ENCODE measurements at places on chromosomes 3 and 15. TPM values are rescaled to one million over a fixed set of nuclear protein-coding genes. Genes with fewer than 3 reads are reported as not detected.
A peak's percentile ranks its signal among the peaks of the same experiment; 100 is the strongest.

Gene ROBO1
- not detected for total RNA-seq

Gene MINAR1
- 0.77 TPM for total RNA-seq

Gene SAMMSON
- not detected for total RNA-seq

Gene GOLGA6A
- total RNA-seq = 0.11 TPM

Gene FAIM
- total RNA-seq = 4.0 TPM

Gene IMPG2
- total RNA-seq = 0.71 TPM

Gene FRMD5
- total RNA-seq = 0.66 TPM

Gene P2RY14
- 1.3 TPM for total RNA-seq

Gene MKRN3
- 0.29 TPM for total RNA-seq

Gene DYNLT2B
- 11.3 TPM for total RNA-seq

Gene SOX14
- total RNA-seq = not detected

Gene PPARG
- total RNA-seq = 18.3 TPM

Gene ACAP2
- 74.0 TPM for total RNA-seq

DNA sequence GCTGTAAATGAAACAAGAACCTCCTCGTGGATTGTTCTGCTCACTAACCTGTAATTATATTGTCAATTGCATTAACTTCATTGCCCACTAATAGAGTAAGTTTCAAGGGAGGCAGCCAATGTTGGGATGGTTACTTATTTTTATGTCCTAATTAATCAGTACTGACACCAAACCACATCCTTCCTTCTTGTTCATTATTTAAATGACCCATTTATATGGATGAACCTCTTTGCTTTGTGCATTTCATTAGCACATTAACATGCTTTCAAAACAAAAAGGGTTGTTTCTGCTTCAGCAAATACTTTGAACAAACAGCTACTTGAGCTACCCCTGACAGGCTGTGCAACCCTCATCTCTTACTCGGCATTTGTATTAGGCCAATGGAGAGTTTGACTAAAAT is 374.2 kb downstream of the MECOM start:
- ATAC-seq = no peak

- no peak for ATAC-seq
These were observed 14.9 kb downstream of the MAGI1 start for GRCh38 chr3:66023738-66024385.

GRCh38 chr3:17602126-17602525 is 140.3 kb downstream of the TBC1D5 start:
- no peak for ATAC-seq

DNA sequence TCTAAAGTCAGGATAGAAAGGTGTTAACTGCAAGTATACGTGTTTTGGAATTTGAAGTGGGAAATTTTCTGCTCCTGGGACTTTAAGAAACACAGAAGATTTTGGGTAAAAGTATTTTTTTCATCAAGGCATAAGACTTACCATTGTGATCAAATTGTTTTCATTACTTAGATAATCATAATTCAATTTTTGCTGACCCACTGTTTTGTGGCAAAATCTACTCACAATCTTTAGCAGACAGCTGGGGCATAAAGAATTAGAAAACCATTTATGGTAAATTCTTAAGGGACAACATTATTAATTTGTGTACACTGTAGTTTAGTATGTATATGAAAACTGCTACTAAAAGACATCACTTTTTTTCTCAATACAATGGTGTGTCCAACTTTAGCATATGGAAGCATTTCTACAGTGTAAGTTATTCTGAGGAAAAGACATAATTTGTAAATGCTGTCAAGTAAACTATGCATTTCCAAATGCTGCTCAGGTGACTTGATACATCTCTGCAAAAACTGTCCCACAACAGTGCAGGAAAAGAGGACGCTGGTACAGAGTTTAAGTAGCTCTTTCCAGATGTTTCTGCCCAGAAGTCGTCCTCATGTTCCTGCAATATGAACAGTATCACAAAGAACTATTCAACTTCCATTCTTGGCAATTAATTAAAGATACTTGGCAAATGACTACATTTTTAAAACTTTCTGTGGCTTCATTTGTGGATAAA is 52.3 kb downstream of the THSD4 start:
- no peak for ATAC-seq

- no peak for ATAC-seq
These were observed 767.7 kb upstream of the ALCAM start for GRCh38 chr3:104598848-104599511.

GRCh38 chr3:144363856-144364255 is 392.2 kb downstream of the DIPK2A start:
- ATAC-seq = no peak

GRCh38 chr15:58873267-58873666 is 60.2 kb downstream of the SLTM start:
- ATAC-seq = no peak

GRCh38 chr3:61110576-61110975 is 140.7 kb downstream of the FHIT start:
- peak; percentile 32 for ATAC-seq

DNA sequence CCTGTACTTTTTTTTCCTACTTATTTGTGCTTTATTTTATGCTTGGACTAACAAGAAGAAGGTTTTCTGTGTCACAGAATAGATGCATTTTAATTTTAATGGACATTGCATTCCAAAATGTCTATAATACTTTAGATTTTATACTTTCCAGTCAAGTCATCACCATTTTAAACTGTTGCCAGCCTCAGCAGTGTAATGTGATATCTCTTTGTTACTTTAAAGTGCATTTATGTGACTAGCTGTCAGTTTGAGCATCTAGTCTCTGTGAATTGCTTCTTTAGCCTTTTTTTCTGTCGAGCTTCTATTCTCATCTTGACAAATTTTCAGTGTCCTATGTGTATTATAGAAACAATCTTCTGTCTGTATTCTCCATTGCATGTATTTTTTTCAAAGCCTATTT is 511.4 kb upstream of the CBLB start:
- ATAC-seq = no peak

DNA sequence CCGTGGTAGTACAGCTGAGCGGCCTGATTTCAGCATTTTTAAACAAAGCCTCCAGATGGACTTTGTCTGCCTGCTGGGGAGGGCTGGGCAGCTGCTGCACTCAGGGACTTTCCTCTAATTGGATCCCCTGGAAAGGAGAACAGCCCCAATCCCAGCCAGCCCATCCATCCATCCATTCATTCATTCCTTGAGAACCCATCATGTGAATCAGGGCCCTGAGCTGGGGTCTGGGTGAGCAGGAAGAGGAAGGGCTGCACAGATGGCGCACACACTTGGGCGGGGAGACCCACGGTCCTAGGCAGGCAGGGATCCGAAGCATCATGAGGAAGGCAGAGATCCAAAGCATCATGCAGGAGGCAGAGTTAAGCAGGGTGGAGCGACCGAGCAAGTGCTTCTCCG is 45.7 kb downstream of the TPRA1 start:
- no peak for ATAC-seq

GRCh38 chr15:87916208-87916607 is 340.3 kb downstream of the NTRK3 start:
- no peak for ATAC-seq

GRCh38 chr15:62389885-62390790 is 225.1 kb upstream of the C2CD4B start:
- ATAC-seq = peak; percentile 91

DNA sequence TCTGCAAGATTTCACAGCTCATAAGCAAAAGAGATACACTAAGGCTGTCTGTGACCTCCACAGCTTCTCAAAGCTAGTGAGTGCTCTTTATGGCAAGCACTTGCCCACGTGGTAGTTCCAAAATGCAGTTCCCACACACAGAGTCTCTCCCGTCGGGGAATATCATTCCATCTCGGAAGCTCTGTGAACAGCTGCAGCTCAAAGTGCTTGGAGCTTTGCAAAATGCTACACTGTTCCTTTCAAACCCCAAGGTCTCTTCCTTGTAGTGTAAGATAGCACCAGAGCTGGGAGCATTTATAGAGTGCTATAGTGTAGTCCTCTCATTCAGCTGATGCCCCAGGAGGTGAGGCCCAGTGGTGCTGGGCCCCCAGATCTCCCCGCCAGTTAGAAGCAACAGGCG is 36.1 kb downstream of the ST6GAL1 start:
- no peak for ATAC-seq

GRCh38 chr3:4496087-4496452 is 2.9 kb downstream of the ITPR1 start:
- ATAC-seq = no peak

- ATAC-seq = peak; percentile 38
These were observed 60.4 kb upstream of the LMOD3 start for GRCh38 chr3:69182588-69183316.

- ATAC-seq = no peak
These were observed 106.0 kb downstream of the RYK start for GRCh38 chr3:134144694-134145093.

DNA sequence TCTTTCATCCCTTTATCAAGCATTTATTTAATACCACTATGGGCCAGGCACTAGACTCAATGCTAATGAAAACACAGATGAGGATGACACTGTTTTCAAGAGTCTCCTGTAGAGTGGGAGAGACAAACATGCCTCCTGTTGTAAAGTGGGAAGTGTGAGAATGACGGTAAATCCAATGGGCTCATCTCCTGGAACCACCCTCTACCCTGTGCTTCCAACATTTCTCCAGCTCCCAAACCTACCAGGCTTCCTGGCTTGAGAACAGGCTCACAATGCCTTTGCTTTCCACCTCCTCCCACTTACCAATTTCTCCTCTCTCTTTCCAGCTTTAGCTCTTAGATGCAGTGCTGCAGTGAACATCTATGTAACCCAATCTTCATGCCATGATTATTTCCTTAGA is 54.1 kb upstream of the TBC1D23 start:
- no peak for ATAC-seq

DNA sequence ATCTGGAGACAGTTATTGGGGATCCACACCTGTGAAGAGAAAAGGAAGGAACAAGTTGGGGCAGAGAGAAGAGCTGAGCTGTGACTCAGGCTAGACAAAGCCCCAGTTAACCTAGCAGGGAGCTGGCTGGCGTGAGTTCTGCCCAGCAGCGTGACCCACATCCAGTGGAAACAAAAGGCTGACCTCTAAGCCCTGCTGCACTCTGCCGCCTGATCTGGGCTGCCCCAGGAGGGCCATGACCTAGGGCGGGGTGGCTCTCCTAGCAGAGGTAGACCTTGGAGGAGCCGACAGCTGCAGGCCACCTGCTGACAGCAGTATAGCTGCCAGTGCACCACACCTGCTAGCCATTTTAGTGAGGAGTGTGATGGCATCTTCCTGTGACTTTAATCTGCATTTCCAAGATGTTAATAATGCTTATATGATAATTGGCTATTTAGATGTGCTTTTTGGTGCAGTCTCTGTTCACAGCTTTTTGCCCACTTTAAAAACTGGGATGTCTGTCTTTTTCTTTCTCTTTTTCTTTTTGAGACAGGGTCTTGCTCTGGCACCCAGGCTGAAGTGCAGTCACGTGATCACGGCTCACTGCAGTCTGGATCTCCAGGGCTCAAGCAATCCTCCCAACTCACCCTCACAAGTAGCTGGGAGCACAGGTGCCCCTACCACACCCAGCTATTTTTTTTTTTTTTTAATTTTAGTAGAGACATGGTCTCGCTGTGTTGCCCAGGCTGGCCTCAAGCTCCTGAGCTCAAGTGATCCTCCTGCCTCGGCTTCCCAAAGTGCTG is 78.1 kb downstream of the LSM3 start:
- no peak for ATAC-seq

DNA sequence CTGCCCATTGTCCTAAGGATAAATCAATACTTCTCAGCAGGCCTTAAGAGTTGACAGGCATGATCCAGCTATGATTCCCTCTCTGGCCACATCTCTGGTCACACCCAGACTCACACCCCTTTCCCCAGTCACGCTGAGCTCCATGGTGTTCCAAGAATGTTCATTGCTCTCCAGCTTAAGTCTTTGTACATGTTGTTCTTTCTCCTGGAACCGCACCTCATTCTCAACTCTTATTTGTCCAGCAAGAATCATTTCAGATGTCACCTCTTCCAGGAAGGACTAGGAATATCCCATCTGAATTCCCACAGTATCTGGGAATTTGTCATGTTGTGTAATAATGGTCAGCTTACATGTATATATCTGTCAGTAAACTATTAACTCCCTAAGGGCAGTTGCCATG is 118.3 kb upstream of the GALNT15 start:
- no peak for ATAC-seq
